ENCODE measurements at places on chromosomes 3 and 15. TPM values are rescaled to one million over a fixed set of nuclear protein-coding genes. Genes with fewer than 3 reads are reported as not detected.

Gene NXPE3
- 10.2 TPM for total RNA-seq

Gene CD200R1
- 2.3 TPM for total RNA-seq

Gene ITIH1
- total RNA-seq, result not detected

Gene NAA50
- total RNA-seq, result 185 TPM

Gene CDHR4
- not detected for total RNA-seq

Gene CCR5
- 1.2 TPM for total RNA-seq

Gene PLSCR2
- not detected for total RNA-seq

Gene SPTSSB
- total RNA-seq, result not detected
